ENCODE measurements at places on chromosomes 13 and 19.

- no peak for DNase-seq
These were observed 1.1 kb downstream of the GYS1 start for GRCh38 chr19:48991873-48992580.

DNA sequence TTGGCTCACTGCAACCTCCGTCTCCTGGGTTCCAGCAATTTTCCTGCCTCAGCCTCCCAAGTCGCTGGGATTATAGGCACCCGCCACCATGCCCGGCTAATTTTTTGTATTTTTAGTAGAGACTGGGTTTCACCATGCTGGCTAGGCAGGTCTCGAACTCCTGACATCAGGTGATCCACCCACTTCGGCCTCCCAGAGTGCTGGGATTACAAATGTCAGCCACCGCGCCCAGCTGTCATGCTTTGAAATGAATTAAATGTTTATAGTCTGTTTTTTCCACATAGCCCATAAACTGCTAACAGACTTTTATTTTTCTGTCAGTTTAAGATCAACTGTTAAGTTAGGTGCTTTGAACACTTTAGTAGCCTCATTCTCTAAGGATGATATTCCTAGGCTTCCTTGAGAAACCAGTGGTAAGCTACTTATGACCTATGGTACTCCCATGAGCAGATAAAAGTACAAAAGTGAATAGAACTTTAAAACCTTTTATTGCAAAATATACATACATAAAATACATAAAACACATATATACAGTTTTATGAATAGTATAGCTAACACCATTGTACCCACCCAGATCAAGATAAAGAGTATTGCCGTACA, 13.6 kb downstream of the TPP2 start:
- DNase-seq, result no peak

- DNase-seq, result no peak
These were observed 1.3 kb downstream of the GADD45B start for GRCh38 chr19:2477141-2477710.

- DNase-seq, result peak; percentile 47
These were observed 69.5 kb upstream of the ZDHHC20 start for GRCh38 chr13:21528616-21529015.

DNA sequence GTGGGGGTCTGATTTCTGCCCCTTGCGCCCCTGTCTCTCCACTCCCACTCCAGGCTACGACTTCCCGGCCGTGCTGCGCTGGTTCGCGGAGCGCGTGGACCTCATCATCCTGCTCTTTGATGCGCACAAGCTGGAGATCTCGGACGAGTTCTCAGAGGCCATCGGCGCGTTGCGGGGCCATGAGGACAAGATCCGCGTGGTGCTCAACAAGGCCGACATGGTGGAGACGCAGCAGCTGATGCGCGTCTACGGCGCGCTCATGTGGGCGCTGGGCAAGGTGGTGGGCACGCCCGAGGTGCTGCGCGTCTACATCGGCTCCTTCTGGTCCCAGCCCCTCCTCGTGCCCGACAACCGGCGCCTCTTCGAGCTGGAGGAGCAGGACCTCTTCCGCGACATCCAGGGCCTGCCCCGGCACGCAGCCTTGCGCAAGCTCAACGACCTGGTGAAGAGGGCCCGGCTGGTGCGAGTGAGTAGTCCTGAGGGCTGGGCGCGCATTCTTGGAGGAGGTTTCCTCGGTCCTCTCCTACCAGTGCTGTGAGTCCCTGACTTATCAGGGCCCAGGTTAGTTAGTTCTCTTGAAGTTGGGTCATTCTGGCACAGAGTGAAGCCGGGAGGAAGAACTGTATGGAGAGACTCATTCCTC, 12.7 kb downstream of the EHD2 start:
- no peak for DNase-seq

GRCh38 chr19:3801412-3802096, 15.4 kb upstream of the MATK start:
- DNase-seq, result no peak

DNA sequence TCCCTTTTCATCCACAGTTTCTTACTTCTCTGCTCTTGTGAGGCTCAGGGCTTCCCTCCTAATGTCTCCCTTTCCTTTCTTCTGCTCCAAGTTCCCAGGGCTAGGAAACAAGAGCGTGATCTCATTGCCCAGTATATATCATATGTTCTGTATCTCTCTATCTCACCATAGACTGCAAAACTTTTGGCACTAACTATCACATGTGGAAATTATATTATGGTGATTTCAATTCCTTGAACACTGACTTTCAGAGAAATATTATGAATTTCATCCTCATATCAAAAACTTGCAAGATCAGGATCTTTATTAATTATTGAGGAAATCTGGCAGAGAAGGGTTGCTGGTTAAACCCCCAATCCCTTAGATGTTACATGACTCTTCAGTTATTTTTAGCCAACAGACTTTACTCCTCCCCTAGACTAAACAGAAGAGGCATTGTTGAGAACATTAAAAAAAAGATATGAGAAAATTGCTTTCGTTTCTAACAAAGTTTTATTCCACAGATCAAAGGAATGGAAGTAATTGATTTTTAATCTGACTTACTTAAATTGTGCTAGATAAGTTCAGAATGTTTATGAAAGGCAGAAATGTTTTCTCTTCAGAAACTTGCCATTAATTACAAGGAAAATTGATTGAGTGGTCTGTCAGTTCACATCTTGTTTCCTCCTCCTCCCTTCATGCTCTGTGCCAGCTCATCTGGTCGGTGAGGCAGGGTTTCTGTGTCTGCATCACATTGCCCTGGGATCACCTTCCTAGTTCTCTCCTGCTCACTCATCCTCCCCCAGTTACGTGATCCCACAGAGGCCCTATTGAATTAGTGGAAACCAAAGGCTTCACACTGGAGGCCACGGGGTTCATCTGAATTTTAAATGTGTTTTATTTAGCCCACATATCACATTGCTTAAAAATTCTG, 378.5 kb downstream of the LMO7 start:
- DNase-seq, result no peak

- DNase-seq, result no peak
These were observed 53.7 kb downstream of the DPF1 start for GRCh38 chr19:38170334-38170733.

GRCh38 chr19:813219-814151, 8.3 kb downstream of the PLPPR3 start:
- DNase-seq, result no peak

- DNase-seq, result no peak
These were observed 403.0 kb downstream of the LMO7 start for GRCh38 chr13:76038920-76039716.

DNA sequence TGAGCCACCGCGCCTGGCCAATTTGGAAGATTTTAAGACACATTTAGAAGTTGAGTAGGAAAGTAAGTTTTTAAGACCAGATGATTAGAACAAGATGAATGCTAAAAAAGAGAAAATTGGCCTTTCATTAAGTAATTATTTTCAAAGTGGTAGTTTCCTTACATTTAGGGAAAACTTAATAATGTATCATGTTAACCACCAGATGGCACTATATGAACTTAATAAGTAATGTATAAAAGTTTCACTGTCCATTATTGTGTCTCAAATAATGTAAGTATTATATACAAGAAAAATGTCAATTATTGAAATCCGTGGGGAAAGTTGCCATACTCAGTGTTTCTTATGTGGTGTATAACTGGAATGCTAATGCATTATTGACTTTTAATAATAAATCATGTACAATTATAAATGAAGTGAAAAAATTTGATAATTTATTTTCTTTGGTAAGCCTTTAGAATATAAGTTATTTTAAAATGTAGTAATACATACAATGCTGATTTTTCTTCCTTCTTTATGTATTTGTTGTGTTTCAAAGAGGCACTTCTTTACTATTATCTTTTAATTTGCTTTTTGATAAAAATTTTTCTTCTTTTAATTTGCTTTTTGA, 29.2 kb downstream of the COG6 start:
- DNase-seq, result no peak

DNA sequence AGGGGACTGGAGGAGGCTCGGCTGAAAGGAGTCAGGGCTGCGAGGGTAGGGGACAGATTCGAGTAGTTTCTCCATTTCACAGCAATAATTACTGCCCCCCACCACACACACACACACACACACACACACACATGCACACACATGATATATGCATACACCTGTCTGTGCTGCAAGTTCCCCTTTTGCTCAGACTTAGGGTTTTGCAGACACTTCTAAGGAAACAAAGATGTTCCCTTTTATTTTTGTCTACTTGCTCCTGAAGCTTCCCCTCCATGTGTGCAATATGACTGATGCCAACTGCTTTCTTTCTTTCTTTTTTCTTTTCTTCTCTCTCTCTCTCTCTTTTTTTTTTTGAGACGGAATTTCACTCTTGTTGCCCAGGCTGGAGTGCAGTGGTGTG, 13.4 kb downstream of the MBD3L2B start:
- DNase-seq, result no peak

- no peak for DNase-seq
These were observed 4.8 kb downstream of the ZNF766 start for GRCh38 chr19:52274191-52274590.

GRCh38 chr13:94712812-94713560, 641 bp upstream of the SOX21 start:
- DNase-seq, result no peak

DNA sequence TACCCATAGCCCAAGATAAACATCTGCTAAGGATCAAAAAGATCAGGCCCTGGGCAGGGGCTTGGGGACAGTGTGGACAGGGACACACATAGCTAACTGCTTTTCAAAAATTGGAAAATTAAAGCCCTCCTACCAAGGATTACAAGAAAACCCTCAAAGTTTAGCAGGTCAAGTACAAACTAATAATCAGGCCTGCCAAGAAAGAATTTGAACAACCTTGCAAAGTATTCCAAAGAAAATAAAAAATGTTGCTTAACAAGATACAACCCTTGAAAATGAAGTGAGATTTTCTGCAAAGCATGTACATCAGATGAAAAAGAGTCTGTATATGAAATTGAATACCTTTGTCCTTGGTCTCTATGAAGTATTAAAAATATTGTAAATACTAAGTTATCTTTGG, 67.3 kb downstream of the KLF12 start:
- no peak for DNase-seq

DNA sequence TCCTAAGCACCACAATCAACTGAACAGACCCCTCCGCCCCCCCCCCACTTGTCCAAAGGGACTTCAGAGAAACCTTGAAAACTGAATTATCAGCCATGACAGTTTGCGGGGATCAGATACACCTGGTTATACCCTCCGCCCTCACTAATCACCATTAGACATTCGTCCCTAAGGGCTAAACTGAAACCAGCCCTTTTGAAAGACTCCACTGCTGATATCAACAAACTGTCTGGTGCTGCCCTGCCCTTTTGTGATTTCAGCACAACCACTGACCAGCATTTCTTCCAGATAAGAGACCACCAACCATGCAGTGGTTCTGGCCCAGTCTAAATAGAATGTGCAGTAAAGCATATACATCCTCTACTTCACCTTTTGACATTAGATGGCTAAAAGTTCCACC, 1422.9 kb downstream of the EFNB2 start:
- no peak for DNase-seq

DNA sequence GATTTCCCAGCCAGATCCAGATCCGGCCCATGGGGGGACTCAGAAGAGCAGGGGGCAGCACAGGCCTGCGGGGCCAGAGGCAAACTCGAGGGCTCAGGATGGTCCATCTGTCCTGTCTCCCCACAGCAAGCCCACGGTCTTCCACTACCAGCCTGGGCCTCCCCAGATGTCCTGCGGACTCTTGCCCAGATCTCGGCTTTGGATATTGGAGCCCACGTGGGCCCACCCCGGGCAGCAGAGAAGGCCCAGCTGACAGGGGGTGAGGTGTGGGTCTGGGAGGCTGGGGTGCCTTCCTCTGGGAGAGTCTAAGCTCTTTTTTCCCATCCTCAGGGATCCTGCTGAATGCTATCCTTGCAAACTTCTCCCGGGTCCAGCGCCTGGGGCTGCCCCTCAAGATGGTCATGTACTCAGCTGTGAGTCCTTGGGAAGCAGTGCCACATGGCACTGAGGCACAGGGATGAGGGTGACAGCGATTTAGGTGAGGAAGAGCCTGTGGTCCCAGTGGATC, 3.4 kb downstream of the ACP4 start:
- no peak for DNase-seq

GRCh38 chr19:12092065-12092867, 27.7 kb downstream of the ZNF844 start:
- peak; percentile 73 for DNase-seq
